Esophagus muscularis mucosa (tissue), 4 donors: ENCODE measurements at places on chromosomes 5 and 9. TPM values are rescaled to one million over a fixed set of nuclear protein-coding genes. Genes with fewer than 3 reads are reported as not detected.

GRCh38 chr5:151810897-151811296 lies 39.1 kb downstream of the G3BP1 start:
- DNase-seq = no peak

GRCh38 chr5:37668524-37669047 lies 171.3 kb downstream of the GDNF start:
- no peak for DNase-seq

GRCh38 chr9:6086006-6086655 lies 70.7 kb upstream of the RANBP6 start:
- DNase-seq = no peak

- DNase-seq = no peak
These were observed 93.4 kb downstream of the KCNIP1 start for GRCh38 chr5:170597109-170597751.

- no peak for DNase-seq
These were observed 37.6 kb upstream of the ANGPTL2 start for GRCh38 chr9:127159949-127160610.

- no peak for DNase-seq
These were observed 48.3 kb downstream of the ATPSCKMT start for GRCh38 chr5:10201223-10201868.

DNA sequence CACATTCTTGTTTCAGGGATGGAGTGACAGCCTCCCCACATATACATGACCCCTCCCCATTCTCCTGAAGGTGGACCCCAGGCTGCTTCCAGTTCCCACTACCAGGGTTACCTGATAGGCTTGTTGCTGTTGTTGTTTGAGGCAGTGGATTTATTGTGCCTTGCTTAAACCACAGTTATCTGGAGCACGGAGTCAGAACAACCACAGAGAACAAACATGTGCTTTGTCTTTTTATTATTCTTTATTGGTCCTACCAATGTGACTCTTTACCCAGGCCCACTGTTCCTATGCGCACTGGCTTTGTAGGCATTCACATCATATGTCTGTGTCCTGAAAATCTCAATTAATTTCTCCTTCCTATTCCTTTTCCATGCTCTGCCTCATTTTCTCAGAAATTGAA lies 41.2 kb upstream of the IPPK start:
- no peak for DNase-seq

GRCh38 chr5:150554857-150555256 lies 46.9 kb downstream of the NDST1 start:
- no peak for DNase-seq

DNA sequence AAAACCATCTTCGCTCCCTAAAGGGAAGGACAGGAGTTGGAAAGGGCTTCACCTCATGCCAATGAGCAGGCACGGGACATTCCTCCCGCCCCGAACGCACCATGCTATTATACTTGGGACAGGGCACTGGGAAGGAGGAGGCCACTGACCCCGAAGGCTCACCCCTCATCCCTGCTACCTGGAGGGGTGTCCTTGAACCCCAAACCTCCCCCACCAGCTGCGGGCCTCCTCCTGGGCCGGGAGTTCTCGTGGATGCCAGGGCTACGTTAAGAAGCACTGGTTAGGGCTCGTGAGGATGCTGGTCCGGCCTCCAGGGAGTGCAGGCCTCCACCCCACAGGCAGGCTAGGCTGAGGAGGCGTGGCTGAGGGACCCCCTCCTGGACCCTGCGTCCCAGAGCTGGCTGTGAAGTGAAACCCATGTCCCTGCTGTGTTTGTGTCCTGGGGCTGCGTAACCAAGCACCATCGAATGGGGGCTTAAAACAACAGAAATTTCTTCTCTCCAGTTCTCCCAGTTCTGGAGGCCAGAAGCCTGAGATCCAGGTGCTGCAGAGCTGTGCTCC lies 111.0 kb upstream of the SARDH start:
- DNase-seq = no peak

DNA sequence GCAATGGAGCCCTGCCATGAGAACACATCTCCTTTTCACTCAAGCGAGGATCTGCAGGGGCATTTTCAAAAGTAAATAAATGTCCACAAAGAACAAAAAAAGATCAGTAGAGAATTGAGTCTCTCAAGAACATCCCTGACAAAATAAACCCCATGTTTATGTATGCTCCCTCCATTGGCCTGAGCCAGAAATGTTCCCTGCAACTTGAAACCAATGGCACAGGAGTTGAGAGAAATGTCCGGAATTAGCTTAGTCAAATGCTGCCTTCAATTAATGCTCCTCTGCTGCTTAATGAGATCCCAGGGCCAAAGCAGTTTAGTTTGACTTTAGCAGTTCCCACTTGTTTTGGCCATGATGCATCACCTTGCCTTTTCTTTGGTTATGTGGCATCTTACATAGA lies 238.3 kb downstream of the EBF1 start:
- DNase-seq = no peak

DNA sequence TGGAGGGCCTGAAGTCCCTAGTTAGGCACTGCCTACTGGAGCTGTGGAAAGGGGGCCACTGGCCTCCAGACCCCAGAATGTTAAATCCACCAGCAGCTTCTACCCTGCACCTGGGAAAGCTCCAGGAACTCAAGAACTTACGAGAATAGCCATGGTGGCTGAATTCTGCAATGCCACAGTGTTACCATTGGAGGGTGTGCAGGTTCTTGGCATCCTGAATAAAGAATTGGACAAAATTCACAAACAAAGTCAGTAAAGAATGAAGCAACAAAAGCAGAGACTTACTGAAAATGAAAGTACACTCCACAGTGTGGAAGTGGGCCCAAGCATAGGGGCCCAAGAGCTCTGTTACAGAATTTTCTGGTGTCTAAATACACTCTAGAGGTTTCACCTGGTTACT lies 107.0 kb downstream of the PRDM9 start:
- DNase-seq = no peak

DNA sequence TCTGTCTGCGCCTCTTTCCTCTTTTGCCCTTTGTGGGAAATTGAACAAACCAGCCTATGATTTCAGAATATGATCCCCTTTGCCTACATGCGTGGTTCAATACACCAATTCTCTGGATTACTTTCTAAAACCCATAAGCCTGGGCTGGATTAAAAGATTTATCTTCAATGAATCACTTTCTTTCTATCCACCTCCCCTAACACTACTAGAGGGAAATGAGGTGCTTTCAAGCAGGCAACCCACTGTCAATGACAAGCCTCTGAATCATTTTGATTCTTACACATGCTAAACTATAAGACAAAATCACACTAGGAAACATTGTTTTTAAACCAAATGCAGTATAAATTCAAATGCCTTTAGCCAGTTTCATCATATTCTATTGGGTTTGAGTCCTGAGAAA lies 257.5 kb downstream of the AGTPBP1 start:
- no peak for DNase-seq

DNA sequence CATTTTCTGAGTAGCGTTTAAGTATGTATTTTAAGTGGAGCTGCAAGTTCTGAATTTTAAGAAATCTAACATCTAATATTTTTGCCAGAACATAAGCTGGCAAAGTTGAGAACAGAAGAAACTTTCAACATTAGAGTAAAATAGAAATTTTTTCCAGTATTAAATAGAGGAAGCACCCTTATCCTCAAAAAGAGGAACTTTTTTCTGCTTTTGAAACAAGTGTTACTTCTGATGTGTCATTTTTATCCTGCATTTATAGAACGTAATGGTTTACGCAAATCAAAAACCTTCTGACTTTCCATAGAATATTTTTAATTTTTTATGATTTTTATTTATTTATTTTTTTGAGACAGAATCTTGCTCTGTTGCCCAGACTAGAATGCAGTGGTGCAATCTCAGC lies 21.8 kb downstream of the ZBED3 start:
- DNase-seq = no peak

DOK3 gene
- total RNA-seq = 7.5 TPM

LECT2 gene
- total RNA-seq = not detected

SPINK13 gene
- total RNA-seq = not detected

SLC9A3 gene
- 1.7 TPM for total RNA-seq

TEX48 gene
- total RNA-seq = not detected

SV2C gene
- 0.52 TPM for total RNA-seq

NIM1K gene
- total RNA-seq = 0.42 TPM

ABHD17B gene
- 10.4 TPM for total RNA-seq

ARHGEF37 gene
- total RNA-seq = 11.9 TPM
